ENCODE measurements at places on chromosomes 2 and 18. TPM values are rescaled to one million over a fixed set of nuclear protein-coding genes. Genes with fewer than 3 reads are reported as not detected.

GRCh38 chr2:166411473-166412230 lies 35.9 kb upstream of the SCN9A start:
- no peak for DNase-seq

KCNK3 gene
- polyA plus RNA-seq = 1.4 TPM

ZBTB7C gene
- 13.1 TPM for polyA plus RNA-seq

SDC1 gene
- 23.4 TPM for polyA plus RNA-seq

- DNase-seq = no peak
These were observed 566 bp downstream of the GATA6 start for GRCh38 chr18:22169889-22170420.

GAD1 gene
- 0.52 TPM for polyA plus RNA-seq

SP140 gene
- 0.55 TPM for polyA plus RNA-seq

EGR4 gene
- polyA plus RNA-seq = not detected

STPG4 gene
- polyA plus RNA-seq = not detected

DNA sequence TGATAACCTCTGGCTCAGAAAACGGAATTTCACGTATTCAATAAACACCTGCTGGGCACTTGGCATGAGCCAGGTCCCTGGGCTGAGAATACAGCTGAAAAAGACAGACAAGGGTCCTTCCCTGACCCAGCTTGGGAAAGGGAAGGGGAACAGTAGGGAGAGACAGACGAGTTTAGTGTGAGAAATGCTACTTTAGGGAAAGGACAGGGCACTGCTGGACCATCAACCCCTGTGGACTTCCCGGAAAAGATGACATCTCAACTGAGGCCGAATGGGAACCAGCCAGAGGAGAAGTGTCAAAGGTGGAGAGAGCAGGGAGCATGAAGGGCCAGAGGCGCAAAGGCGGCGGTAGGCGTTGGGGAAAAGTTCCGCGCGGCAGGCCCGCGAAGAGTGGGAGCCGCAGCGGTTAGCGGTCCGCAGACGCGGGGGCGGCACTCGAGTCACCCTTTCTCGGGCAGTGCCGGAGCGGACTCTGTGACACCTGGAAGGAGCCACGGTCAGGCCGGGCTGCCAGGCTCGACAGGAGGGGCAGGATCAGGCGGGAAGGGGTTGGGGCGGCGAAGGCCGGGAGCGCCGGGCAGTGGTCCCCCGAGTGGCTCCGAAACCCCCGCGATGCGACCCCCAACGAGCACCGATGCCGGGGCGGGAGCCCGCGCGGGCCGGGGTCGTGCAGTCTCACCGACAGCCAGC lies 519 bp downstream of the TEX261 start:
- no peak for DNase-seq

SLC40A1 gene
- 103 TPM for polyA plus RNA-seq

FLACC1 gene
- 3.1 TPM for polyA plus RNA-seq

GRCh38 chr2:26623541-26624495 lies 17.3 kb downstream of the CIB4 start:
- no peak for DNase-seq

- DNase-seq = no peak
These were observed 120.4 kb downstream of the RNF144A start for GRCh38 chr2:7037340-7038333.

DNAJC5G gene
- 0.18 TPM for polyA plus RNA-seq

DNA sequence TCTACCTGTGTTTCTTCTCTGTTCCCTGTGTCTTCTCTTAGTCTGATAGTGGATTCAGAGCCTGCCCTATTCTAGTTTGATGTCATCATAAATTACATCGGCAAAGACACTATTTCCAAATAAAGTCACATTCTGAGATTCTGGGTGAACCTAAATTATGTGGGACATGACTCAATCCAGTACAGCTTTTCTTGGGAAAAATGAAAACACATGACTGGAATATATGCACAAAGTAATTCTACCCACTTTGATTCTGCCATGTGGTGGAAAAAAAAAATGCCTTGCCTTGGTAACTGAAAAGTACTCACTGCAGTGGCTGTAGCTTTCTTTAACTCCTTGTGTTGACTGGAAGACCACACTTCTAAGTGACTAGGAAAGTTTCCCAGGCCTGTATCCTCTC lies 73.7 kb downstream of the LRATD1 start:
- DNase-seq = no peak

OSBPL6 gene
- polyA plus RNA-seq = 5.9 TPM

HNRNPLL gene
- polyA plus RNA-seq = 68.6 TPM

APCDD1 gene
- polyA plus RNA-seq = 105 TPM

GRCh38 chr2:113799375-113799774 lies 42.9 kb upstream of the SLC35F5 start:
- DNase-seq = no peak

DNA sequence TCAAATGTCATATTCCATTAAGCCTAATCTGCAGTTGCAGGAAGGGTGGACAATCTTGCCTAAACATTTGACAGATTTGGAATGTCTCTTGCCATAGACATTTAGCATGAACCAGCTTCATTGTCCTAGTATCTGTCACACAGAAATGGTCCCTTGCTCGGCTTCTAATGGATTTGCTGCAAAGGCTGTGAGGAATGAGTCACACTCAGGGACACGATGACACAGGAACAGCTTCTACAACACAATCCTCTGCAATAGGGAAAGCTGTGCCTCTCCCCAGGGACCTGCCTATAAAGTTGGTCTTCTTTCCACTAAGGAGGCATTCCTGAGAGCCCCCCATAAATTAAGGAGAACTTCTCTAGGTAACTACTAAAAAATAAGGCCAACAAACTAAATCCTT lies 155.1 kb upstream of the L3MBTL4 start:
- no peak for DNase-seq
